Mucosa of gallbladder (tissue), 1 donor: ENCODE measurements at places on chromosomes 3 and 15. TPM values are rescaled to one million over a fixed set of nuclear protein-coding genes. Genes with fewer than 3 reads are reported as not detected.
A peak's percentile ranks its signal among the peaks of the same experiment; 100 is the strongest.

SEMA3F gene
- total RNA-seq: 34.1 TPM

DNA sequence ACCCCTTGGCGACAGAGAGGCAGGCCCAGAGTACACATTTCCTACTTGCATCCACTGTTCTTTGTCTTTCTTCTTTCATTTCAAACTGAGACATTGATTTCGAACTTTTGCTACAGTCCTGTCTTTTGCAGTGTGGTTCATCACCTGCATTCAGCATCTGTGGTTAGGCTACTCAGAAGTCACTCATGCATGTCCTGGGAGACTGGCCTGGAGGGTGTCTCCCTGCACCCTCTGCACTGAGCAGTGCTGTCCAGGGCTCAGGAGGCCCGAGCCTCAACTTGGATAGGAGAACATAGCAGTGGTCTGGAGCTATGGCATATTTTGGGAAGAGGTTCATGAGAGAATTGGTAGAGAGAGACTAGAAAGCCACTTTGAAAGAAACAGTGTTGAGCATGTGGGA is 240.2 kb upstream of the TPRG1 start:
- DNase-seq: no peak

DNA sequence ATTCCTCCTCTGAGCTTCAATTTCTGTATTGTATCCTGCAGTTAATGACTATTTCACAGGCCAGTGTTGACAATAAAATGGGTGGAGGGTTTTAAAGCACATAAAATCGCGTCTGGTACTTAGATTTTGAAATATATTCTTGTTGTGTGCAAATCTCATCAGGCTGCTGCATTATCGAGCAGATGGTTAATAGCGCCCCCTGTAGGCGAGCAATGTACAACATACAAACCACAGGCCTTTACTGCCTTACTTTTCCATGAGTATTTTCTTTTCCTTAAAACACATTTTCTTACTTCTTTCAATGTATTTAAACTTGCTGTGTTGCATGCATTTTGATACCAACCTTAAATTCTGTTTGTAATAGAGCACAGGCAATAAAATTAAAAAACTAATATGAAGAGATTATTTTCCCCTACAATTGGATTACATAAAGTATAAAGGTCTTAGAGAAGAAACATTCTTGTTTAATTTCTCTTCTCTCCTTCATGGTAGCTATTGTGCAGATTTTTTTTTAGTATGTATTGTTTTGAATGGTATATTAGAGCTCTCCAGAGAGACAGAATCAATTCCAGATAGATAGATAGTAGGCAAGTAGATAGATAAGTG is 608.4 kb downstream of the CADM2 start:
- DNase-seq: peak; percentile 40

- DNase-seq: no peak
These were observed 42.7 kb upstream of the SKOR1 start for GRCh38 chr15:67782691-67782991.

GRCh38 chr3:61814674-61815073 is 253.3 kb downstream of the PTPRG start:
- DNase-seq: no peak
